Natural killer cell treated with Interleukin-12 subunit alpha and Interleukin-12 subunit beta and Interleukin-15 and Interleukin-18, amount 100 ng/mL, for 72 hours (primary cell): ENCODE measurements at places on chromosomes 2 and 18. TPM values are rescaled to one million over a fixed set of nuclear protein-coding genes. Genes with fewer than 3 reads are reported as not detected.

DNA sequence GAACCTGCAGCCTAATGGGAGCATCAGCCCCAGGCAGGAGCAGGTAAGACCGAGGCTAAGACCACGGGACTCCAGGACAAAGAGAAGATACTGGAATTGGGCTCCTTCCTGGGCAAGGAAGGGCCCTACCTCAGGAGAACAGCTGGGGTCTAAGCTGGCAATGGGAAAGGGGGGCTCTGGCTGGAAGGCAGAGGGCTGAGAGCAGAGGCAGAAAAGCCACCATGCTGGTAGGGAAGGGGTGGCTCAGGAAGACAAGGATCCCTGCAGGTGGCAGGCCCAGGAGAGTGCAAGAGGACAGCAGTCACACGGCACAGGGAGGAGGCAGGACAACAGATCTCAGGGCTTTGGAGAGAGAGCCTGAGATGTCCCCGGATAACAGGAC, 203.5 kb downstream of the NDUFA10 start:
- peak; percentile 5 for DNase-seq

GRCh38 chr2:46245869-46246268, 51.3 kb upstream of the EPAS1 start:
- no peak for DNase-seq

DNA sequence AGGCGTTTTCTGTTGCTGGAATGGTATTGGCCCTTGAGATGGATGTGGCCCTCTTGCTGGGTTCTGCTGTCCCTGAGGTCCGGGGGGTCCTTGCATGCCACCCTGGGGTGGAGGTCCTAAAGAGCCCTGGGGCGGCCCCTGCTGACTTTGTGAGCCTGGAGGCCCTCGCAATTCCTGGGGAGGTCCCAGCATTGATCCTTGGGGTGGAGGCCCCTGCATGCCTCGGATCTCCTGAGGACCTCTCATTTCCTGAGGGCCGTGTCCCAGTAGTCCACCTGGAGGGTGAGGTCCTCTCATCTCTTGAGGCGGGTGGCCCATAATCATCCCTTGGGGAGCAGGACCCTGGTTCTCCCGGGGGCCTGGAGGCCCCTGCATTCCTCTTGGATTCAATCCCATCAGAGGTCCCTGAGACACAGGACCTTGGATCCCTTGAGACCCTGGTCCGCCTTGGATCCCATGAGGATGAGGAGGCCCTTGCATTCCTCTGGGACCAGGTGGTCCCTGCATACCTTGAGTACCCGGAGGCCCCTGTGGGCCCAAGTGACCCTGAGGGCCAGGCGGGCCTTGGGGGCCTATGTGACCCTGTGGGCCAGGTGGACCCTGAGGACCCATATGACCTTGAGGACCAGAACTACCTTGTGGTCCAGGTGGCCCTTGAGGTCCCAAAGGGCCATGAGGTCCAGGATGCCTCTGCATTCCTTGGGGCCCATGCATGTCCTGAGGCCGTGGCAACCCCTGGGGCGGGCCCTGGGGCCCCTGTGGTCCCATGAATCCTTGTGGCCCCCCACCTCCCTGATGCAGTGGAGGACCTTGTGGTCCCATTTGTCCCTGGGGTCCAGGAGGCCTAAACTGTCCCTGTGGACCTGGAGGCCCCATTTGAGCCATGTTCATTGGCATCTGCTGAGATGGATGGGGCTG, 18.3 kb downstream of the SFT2D3 start:
- no peak for DNase-seq

- DNase-seq = no peak
Observed at GRCh38 chr2:120108749-120109148, 95.9 kb downstream of the EPB41L5 start.

GRCh38 chr2:217660423-217660822, 342.4 kb downstream of the TNS1 start:
- DNase-seq = no peak

DNA sequence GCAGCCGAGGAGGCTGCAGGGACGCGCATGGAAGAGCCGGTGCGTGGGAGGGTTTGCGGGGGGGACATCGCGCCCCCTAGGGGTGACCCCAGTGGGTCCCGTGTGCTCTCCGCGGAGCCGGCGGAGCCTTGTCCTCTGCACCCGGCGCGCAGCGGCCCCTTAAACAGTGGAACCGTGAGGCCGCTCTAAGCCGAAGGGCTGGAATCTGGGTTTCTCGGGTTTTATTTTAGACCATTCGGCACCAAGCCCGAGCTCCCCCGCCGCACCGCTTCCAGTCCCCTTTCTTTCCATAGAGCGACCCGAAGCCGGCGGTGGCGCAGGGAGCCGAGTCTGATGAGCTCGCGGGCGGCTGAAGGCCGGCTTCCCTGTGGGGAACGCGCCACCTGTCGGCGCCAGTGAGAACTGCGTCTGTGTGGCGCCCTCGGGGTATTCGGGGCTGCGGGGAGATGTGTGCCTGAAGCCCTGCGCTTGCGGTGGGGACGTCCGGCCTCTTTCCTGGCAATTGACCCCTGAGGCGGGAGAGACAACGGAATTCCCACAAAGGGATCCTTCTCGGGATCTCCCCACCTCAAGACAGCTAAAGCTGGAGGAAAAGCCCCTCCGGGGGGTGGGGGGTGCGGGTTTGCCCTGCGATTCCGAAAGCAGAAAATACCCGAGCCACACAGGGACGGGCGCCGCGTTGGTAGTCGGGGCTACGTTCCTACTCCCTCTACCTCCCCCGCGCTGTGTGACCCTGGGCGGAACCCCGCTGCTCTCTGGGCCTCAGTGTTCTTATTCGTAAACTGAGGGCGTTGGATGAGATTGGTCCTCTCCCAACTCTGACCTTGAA, 8.2 kb upstream of the EN1 start:
- DNase-seq = peak; percentile 82

DNA sequence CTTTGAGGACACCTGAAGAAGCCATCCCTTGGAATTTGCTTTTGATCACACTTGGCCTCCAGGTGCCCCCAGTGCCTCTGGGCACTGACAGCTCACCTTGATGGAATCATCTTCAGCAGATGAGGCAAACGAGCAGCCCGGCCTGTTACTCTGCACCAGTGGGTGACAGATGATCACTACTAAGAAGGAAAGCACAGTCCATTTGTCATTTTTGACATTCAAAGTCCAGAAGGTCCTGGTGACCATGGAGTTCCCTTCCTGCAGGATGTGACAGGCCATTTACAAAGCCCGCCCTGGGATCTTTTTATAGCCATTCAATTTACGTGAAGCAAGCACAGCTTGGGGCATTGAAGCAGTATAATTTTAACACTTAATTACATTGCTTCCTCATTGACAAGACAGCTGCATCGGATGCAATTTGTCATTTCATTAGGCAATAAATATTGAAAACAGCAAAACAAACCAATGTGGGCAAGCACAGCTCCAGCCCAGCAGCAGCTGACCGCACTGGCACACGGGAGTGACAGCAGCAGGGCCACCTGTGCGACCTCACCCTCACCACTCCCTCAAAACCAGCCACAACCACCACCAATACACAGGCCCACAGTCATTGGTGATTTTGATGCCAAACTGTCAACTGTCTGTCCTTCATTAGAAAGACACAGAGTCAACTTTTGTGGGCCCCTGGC, 76.0 kb upstream of the SLC66A3 start:
- no peak for DNase-seq

Gene BOLL
- not detected for total RNA-seq

Gene LTBP1
- 0.76 TPM for total RNA-seq

Gene PSMA8
- 1.3 TPM for total RNA-seq

Gene ELOA2
- not detected for total RNA-seq
